ENCODE measurements at places on chromosomes 13 and 19.

- DNase-seq = no peak
Observed at GRCh38 chr13:49597043-49597641, 11.8 kb upstream of the RCBTB1 start.

- no peak for DNase-seq
Observed at GRCh38 chr19:46704379-46705076, 12.4 kb downstream of the PRKD2 start.

DNA sequence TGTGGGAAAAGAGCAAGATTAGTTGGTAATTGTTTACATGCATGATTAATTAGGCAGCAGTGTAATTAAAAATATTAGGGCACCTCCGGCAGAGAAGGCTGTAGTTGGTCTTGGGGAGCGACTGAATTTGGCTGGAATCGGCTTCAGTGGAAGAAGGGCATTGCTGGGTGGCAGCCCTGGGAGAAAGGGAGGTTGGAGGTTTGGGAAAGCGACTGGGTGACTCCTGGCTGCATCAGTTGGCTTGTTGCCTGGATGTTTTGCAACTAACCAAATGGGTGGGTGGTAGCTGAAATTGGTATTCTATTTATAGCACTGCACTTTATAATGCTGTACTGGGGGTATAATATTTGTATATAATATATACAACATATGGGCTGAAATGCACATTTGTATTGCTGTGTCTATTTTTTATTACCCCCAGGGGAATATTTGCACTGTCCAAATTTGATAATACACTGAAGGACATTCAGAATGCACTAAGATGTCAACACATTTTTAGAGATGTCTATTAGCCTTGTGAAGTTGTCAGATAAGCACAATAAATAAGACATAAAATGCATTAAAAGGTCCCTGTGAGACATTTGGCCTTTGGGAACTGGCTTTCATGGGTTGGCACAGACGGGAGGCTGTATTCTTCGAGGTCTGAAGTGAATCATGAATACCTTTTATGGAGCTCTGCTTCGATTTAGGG is 1.7 kb downstream of the B3GLCT start:
- no peak for DNase-seq

- DNase-seq = no peak
Observed at GRCh38 chr13:108325863-108326262, 56.3 kb downstream of the TNFSF13B start.

GRCh38 chr19:14479975-14480699 is 5.0 kb upstream of the PTGER1 start:
- DNase-seq = no peak

- DNase-seq = no peak
Observed at GRCh38 chr19:55472463-55472862, 4.0 kb upstream of the ZNF628 start.

DNA sequence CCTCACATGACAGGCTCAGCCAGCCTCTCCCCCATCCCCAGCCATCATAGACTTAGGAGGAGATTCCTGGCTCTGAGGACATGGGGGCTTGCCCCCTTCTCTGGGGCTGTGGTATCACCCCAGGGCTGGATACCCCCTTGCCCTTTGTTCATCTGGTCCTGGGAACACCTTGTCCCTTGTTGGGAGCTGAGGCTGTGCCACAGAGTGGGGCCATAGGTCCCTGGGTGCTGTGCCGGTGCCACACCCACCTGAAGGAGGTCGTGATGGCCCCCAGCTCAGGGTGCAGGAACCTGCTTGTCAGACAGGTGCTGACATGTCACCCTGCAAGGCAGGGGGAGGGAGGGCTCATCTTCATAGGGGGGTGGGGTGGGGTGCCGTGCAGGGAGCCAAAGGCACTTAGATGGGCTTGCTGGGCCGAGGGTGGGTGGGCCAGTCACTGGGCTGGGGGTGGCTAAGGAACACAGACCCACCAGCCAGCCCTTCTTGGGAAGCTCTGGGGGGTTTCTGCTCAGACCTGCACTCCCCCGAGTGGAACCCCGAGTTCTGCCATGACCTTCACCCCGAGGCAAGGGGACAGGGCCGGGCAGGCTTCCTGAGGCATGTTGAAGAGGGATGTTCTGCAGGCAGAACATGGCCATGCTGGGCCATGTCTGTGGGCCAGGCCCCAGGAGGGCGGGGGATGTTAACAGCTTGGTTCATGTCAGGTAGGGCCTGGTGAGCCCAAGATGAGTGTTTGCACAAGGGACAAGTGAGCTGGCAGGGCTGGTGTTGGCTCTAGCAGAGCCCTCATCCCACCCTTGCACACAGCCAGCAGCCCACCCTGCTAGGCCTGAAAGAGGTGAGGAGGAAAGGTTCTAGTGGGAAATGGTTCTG is 28.0 kb downstream of the TSSK6 start:
- DNase-seq = no peak

GRCh38 chr19:2636897-2637683 is 65.4 kb downstream of the GNG7 start:
- DNase-seq = no peak

DNA sequence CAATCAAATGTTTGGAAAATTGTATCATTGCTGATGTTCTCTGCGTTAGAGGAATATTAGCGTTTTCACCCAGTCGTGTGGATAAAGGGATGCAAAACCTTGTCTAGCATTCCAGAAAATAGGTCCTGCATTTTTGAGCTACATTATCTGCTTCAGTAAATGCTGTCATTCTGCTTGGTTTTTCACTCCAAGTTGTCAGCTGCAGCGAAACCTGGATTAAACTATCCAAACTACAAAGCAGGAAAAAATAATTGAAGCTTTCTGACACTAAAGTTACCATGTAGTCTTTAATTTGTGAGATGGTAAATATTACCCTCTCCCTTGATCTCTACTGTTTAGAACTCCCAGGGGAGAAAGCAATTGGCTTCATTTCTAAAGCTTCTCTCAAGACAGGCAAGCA is 1795.5 kb upstream of the PRR20A start:
- DNase-seq = no peak

DNA sequence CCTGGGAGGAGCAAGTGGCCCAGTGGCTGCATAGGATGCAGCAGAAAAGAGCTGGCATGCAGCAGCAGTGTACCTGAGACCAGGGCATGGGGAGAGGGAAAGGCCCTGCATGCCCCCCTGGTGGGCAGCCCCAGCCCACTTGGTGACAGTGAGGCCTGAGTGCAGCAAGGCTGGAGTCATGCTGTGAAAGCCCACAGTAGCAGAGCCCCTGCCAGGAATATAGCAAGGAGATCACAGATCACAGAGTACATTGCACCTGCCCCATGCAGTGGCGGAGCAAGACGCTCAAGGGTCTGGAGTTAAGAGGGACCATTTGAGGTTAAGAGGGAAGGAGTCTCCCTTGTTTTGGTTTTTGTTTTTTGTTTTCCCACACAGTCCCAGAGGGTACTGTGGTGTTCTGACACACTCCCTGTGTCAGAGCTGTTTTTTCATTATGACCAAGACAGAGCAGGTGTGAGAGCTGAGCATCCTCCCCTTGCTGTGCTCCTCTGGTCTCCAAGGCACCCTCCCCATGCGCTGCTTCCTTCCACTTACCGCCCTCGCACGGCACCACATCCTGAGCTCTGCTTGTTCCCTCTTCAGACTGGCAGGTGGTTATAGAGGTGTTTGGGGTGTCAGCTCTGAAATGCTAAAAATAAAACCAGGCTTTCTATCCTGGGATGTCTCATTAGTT is 85.0 kb upstream of the UBL3 start:
- peak; percentile 44 for DNase-seq

GRCh38 chr19:48135411-48135810 is 24.8 kb upstream of the PLA2G4C start:
- no peak for DNase-seq
